ENCODE measurements at places on chromosomes 3 and 15.

- DNase-seq, result no peak
These were observed 5.0 kb upstream of the HES1 start for GRCh38 chr3:194130807-194131589.

DNA sequence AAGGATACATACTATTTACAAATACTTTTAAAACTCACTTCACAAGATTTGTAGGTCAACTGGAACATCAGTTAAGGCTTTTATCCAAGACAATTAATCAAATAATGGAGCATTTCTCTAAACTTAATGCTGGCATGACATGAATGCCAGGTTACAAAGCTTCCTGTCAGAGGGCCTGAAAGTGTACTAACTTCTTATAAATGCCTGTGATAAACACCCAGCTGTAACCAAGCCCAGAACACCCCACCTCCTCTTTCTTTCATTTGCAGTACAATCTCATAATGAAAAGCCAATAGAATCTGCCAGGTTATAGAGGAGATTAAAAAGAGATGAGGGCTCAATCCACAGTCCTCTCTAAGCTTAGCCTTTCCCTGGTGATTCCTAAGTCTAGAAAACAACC, 214.4 kb downstream of the OSBPL10 start:
- DNase-seq, result no peak

- no peak for DNase-seq
These were observed 63.2 kb upstream of the SPPL2A start for GRCh38 chr15:50828610-50829206.

DNA sequence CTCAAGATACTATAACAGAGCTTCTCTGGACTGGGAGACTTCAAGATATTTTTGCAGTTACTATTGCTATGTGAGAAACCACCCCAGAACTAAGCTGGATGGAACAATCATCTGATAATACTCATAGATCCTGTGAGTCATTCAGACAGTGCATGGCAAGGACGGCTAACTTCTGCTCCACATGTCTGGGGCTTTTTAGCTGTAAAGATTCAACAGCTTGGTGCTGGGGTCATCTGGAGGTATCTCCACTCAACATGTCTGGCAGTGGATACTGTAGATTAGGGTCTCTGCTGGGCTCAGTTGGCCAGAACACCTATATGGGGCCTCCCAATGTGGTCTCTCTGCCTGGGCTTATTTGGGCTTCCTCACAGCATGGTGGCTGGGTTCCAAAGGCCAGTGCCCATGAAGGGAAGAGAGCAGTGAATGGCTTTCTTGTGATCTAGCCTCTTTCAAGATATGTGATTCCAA, 117.3 kb upstream of the SLC7A14 start:
- DNase-seq, result no peak

- no peak for DNase-seq
These were observed 47.5 kb upstream of the FAM98B start for GRCh38 chr15:38406436-38406835.

- no peak for DNase-seq
These were observed 5.3 kb downstream of the FOXP1 start for GRCh38 chr3:71578054-71578751.

DNA sequence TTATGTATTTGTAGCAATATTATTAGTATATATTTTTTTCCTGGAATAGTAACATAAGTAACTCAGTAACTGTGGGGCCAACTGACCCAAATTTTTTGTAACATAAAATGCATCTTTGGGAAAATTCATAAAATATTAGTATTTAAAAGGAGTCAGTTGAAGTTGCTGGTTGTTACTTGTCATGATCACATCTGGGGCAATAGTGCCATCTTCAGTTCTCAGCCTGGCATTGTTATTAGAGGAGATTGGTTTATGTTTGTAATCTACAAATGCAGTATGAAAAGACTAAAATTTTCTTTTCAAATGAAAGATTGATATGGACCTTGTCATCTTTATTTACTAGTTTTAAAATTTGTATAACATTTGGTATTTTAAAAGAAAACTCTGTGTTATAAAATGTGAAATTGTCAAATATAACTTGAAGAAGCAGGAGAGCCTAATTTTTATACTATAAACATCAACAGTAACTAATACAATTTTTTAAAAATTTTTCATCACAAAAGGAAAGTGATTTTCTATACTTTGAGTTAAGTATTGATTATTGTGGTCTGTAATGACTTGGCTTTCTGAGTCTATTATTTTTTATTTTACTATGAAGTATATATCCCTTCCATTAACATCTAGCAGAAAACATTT, 38.8 kb upstream of the MLF1 start:
- no peak for DNase-seq

DNA sequence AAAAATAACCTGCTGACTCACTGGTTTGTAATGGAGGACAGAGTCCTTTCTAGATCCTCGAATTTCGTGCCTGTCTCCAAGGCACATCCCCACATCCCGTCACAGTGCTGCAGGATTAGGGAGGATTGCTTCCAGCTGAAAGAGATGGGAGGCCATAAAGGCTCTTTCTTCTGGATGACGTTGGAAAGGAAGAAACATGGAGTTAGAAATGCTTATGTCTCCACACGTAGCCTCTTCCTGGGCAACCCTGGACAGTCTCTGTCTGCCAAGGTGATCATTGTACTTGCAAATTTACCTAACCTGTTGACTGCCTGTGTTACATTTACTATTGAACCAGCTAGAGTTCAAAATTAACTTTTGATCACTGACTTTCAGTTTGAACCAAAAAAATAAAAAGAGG, 27.6 kb upstream of the VILL start:
- DNase-seq, result no peak

- DNase-seq, result no peak
These were observed 76.3 kb downstream of the KLHL25 start for GRCh38 chr15:85718271-85718971.

DNA sequence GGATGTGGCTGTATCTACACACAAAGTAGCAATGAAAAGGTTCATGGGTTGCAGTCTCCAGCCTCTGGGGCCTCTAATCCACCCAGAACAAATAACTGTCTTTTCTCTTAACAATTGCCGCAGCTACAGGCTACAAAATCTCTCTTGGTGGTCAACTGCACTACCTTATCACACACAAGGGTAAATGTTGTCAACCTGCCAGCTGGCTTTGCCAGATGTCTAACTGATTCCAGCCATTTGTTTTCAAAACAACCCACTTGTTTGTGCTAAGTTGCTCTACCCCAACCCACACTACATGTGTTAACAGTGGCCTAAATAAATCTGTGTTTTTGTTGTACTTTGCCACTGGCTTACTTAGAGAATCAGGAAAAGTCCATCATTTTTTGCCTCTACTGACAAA, 447.3 kb downstream of the TAFA4 start:
- no peak for DNase-seq

DNA sequence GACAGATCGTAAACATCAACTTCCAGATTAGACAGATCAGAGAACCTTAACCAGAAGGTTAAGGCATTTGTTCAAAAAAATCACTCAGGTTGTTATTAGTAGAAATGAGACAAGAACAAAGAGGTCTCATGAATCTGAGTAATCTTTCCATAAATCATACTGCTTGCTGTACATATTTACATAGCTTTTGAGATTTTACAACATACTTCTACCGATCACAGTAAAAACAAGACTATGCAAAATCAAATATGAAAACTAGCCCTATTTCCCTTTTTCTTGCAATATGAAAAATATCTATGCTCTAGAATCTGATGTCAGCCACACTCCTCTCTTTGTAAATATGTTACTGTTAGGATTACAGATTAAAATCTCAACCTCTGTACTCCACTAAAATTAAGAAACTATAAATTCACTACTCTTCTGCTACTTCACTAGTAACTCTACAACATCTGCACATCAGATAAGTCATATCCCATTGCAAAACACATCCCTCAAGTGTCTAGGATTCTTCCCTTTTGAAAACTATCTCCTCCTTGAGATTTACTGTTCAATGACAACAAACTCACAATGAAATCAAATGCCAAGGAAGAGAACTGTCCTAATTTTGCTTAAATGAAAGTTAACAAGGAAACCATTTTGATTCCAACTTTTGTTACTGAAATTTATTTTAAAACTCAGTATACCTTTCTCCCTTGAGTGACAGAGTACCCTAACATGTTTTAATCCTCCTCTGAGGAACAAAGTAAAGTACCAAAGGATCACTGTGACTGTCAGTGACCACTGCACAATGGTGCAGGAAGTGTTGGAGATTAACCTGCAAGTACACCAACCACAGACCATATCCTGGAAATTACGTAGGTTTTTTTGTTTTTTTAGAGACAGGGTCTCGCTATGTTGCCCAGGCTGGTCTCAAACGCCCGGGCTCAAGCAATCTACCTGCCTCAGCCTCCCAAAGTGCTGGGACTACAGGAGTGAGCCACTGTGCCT, 12.8 kb downstream of the DCUN1D1 start:
- no peak for DNase-seq

DNA sequence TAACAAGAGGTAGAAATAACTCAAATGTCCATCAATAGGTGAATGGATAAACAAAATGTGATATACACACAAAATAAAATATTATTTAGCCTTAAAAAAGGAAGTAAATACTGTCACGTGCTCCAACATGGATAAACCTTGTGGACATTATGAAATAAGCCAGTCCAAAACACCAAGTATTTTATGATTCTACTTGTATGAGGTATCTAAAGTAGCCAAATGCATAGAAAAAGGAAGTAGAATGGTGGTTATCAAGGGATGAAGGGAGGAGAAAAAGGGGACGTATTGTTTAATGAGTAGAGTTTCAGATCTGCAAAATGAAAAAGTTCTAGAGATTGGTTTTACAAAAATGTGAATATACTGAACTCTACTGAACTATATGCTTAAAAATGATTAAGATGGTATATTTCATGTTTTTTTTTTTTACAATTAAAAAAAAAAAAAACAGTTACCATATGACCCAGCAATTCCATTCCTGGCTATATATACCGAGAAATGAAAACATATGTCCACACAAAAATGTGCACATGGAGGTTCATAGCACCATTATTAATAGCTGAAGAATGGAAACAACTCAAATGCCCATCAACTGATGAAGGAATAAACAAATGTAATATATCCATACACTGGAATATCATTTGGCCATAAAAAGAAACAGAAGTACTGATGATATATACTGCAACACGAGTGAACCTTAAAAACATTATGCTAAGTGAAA, 29.1 kb upstream of the MAP6D1 start:
- no peak for DNase-seq

DNA sequence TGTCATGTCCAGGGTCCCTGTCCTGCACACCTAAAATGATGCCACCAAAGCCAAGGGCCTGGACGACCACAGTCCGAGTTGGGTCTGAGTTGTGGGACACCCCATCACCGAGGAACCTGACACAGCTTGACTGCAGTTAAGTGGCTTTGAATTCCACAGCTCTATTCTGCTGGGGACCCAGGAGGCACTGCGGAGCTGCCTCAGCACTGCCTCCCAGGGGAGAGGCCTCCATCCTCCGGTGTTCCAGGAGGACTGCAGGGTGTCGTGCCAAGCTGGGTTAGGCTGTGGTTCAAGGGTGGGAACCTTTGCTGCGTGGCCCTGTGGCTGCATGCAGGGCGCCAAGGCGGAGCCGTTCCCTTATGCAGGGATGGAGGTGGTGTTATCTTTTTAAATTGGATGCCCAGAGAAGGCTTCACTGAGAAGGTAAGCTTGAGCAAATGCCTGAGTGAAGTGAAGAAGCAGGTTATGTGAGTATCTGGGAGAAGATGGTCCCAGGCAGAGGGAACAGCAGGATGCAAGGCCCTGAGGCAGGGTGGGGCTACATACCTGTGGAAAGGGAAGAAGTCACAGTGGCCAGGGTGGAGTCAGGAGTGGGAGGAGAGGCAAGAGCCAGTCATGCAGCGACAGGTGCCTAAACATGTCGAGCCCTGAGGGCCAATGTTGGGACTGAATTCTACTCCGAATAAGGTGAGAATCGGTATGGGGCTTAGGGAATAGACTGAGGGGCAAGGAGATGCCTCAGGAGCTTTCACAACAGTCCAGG, 144.8 kb downstream of the TPRA1 start:
- DNase-seq, result no peak

DNA sequence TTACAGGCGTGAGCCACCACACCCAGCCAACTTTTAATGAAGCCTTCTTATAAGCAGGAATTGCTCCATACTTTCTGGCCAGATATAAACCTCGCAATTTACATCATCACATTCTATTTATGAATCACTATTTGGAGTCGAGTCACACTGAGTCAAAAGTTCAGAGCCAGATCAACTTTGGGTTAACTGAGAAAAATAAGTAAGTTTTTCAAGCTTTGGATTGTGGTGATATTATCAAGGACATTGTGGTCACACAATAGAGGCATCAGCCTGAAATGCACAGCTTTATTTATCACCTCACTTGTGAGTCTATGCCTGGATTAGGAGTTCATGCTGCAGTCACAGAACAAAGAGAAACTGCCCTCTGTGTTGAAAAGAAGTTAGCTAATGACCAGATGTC, 1163.5 kb downstream of the ROBO1 start:
- no peak for DNase-seq

- no peak for DNase-seq
These were observed 381.0 kb downstream of the SOX2 start for GRCh38 chr3:182092662-182093262.

DNA sequence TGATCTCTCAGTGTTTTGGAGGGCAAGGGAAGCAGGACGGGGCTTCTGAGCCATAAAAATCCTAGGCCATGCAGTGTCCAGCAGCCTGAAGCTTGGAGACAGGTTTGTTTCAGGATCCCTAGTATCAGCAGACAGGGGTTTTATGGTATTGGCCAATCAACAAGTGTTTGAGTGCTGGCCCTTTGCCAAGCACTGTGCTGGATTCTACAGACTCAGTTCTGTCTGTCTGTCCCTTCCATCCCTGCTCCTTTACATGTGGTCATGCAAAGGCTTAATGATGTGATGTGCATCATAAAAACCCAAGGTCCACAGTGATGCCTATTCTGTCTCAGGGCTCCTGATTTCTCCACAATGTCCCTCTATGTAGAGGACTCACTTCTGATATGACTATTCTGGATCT, 184.1 kb downstream of the LRTM1 start:
- no peak for DNase-seq

DNA sequence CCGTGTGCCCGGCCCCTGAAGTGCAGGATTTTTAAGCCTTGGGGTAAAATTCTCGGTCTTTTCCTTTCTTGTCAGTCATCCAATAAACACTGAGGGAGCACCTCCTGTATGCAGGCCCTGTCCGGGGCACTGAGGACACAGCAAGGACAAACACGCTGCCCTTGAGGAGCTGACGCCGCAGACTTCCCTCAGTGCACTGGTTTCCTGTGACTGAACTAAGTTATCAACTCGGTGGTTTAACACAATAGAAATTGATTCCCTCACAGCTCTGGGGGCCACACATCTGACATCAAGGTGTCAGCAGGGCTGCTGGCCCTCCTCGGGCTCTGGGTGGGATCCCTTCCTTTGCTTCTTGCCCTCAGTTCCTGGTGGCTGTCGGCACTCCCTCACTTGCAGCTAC, 65.1 kb downstream of the ZNF445 start:
- DNase-seq, result no peak
